NCI-H69 (cell line): ENCODE measurements at places on chromosomes 7 and 10.

DNA sequence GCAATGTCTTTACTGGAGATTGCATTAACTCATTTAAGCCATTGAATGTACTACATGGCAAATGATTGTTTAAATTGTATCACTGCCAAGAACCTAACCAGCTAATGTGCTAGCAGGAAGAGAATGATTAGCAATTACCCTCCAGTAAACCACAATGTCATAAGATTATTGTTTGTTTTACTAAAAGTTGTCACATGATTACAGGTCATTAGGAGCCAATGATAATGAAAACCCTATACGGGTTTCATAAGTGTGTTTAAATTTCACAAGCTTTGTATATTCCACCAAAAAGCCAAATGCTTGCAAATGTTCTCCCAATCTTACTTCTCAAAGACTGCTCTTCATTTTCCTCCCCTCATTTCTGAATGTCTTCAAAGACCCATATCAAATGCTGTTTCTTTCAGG lies 76.5 kb upstream of the PPP1R3C start:
- peak; percentile 87 for DNase-seq

GRCh38 chr7:38335128-38335491 lies 61.7 kb upstream of the TARP start:
- DNase-seq = no peak

- peak; percentile 53 for DNase-seq
Measured at GRCh38 chr10:504121-504611, 185.3 kb downstream of the DIP2C start.

DNA sequence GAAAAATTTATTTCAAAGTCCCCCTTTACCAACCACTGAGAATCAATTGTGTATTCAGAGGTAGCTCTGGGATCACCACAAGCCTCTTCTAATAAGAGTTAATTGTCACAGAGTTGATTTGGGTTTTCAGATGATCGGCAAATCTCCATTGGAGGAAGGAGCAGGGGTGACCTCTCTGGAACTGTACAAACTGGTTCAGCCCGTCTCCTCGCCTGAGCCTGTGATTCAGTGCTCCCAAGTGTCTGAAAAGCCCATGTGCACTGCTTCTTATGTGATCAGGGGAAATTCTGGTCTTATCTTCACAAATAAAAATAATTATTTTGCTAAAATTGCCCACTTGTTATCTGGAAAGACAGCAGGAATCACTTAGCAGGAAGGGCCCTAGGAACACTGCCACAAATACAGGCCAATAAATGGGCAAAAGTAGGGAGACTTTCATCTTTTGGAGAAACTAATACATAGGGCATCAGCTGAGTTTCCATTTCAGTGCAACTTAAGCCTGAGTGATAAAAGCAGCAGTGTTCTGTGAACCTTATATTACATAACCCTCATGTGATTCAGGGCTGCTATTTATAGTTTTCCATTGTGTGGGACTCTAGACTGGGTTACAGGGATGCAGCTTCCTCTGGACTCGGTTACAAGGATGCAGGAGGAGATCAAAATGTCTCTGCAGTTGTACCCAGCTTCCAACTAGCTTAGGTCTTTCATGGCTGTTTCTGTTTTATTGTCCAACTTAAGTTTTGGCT lies 32.3 kb downstream of the CDK1 start:
- peak; percentile 5 for DNase-seq

DNA sequence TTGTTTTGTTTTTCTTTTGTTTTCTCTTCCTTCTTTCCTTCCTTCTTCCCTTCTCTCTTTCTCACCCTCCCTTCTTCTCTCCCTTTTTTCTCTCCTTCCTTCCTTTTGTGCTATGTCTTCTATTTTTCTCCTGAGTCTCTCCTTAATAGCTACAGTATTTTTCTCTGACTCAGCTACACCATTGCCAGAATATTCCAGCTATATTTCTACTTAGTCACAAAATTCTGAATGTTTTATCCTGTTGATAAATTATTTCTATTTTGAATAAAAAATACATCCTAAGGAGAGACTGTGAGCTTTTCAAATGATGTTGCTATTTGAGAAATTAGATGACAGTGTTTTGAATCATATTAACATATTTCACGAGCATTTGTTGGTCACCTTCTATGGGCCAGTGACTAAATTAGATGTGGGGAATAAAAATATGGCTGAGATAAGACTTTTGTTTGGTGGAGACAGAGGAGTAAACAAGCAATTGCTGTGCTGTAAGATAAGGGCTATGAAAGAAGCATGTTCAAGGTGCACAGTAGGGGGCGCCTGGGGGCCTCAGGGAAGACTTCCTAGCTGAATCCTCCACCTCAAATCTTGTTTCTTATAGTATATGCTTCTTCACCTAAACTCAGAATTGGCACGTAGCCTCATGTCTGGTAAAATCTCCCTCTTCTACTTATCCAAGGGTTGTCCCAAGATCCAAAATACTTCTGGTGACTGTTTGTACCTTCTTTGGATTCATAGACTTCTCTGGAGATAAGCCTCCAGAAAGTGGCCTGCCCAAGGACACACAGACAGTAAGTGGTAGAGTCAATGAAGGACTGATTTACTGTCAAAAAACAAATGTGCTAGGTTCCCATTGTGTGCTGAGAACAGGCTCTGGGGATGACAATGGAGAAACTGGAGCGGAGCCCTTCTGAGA lies 115.5 kb upstream of the CREB5 start:
- peak; percentile 79 for DNase-seq
